ENCODE measurements at places on chromosomes 11 and 22.

DNA sequence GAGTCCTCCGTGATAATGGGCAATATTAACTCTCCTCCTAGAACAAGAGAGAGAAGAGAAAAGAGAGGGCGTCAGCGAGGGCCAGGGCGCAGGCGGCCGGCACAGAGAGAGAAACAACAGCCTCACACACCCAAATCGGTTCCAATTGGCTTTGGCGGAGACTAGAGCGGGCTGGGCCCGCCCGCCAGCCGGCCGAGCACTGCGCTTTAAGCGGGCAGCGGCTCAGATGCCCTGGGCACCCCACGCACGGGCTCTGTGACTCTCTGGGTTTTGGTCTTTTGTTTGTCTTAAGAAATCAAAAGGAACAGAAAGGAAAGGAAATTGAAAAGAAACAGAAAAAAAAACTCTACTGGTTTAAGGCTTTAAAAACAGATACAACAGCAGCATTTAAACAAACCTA is 17.0 kb downstream of the SLC22A12 start:
- no peak for DNase-seq

GRCh38 chr11:106304274-106304673 is 226.8 kb downstream of the AASDHPPT start:
- no peak for DNase-seq

DNA sequence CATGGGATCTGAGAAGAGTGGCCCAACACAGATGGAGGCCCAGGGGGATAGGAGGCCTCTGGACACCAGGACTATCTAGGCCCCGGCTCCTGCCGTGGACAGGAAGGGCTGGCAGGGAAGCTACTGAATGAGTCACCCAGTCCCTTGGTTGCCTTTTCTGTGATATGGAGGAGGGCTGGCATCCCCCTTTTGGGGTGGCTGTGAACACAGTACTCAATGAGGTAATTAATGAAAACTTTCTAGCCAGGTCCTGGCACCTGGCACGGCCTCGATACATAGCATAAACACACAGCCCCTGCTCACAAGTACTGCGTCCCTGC is 163.2 kb downstream of the CHST1 start:
- no peak for DNase-seq

- no peak for DNase-seq
Observed at GRCh38 chr22:32175683-32176644, 16.9 kb upstream of the C22orf42 start.

DNA sequence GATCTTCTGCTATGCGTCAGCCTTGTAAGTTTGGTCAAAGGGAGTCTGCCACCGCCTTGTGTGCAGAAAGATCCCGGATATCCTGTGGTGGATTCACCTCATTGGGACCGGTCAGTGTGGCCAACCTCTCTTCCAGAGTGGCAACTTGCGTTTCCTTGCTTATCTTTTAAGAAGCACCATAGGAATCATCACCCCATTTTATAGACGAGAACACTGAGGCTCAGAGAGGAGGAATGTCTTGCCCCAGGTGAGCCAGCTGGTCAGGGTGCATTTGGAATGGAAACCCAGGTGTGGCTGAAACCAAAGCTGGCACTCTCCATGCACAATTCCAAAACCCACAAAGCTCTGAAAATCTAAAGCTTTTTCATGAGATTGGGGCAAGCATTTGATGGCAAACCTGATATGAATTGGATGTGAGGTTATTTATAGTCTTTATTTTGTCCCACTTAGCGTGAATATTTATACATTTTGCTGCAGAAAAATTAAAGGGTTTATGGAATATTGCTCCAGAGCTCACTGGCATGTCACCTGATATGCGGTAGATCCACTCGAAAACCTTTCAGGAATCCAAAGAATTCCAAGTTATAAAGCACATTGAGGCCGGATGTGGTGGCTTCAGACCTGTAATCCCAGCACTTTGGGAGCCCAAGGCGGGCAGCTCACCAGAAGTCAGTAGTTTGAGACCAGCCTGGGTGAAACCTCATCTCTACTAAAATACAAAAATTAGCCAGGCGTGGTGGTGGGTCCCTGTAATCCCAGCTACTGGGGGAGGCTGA is 12.1 kb upstream of the EIF3D start:
- DNase-seq, result no peak

DNA sequence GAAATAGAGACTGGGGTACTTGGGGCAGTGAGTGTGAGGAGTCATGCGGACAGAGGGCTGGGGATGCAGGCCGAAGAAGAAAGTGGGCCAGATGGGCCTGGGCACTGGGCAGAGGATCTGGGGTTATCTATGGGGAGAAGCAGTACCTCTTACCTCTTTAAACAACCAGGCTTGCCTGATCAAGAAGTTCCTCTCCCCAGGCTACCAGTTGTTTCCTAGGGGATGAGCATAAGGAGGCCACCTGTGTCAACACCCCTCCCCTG is 98.4 kb upstream of the PITPNB start:
- no peak for DNase-seq

- DNase-seq, result no peak
Observed at GRCh38 chr11:34653031-34653430, 32.1 kb downstream of the EHF start.

- peak; percentile 11 for DNase-seq
Observed at GRCh38 chr11:34632105-34632791, 11.4 kb downstream of the EHF start.

- no peak for DNase-seq
Observed at GRCh38 chr22:40582063-40582462, 54.5 kb downstream of the MRTFA start.

Data from NCI-H1930 (cell line).